ENCODE measurements at places on chromosomes 3 and 15. TPM values are rescaled to one million over a fixed set of nuclear protein-coding genes. Genes with fewer than 3 reads are reported as not detected.

Gene SCAANT1
- total RNA-seq: not detected

Gene ELL3
- total RNA-seq: 6.8 TPM

Gene ACVR2B
- 2.8 TPM for total RNA-seq

Gene FOXL2NB
- 11.4 TPM for total RNA-seq

Gene GUCA1C
- total RNA-seq: not detected

Gene ST8SIA2
- total RNA-seq: 0.15 TPM

Gene CYP1A2
- total RNA-seq: not detected

Gene PLA2G4F
- not detected for total RNA-seq

Gene RPL29
- total RNA-seq: 696 TPM

Gene MYL3
- total RNA-seq: not detected

Gene CD200R1
- total RNA-seq: 0.05 TPM

Gene ARHGEF26
- total RNA-seq: 2.0 TPM

Gene ST3GAL6
- total RNA-seq: 0.15 TPM

Gene HTD2
- 7.9 TPM for total RNA-seq

Gene RAB6B
- total RNA-seq: 49.2 TPM

Gene PAQR5
- 2.0 TPM for total RNA-seq

Gene POTEB3
- not detected for total RNA-seq
